AG10803 (cell line): ENCODE measurements at places on chromosomes 7 and 10.

- DNase-seq, result no peak
These were observed 368.4 kb downstream of the ARL4A start for GRCh38 chr7:13055732-13056368.

- DNase-seq, result peak; percentile 87
These were observed 345.0 kb downstream of the SEMA3D start for GRCh38 chr7:84841809-84842208.

GRCh38 chr7:96026611-96027010, 254.3 kb downstream of the DYNC1I1 start:
- peak; percentile 55 for DNase-seq

GRCh38 chr10:79399223-79399831, 46.1 kb downstream of the ZCCHC24 start:
- peak; percentile 98 for DNase-seq

DNA sequence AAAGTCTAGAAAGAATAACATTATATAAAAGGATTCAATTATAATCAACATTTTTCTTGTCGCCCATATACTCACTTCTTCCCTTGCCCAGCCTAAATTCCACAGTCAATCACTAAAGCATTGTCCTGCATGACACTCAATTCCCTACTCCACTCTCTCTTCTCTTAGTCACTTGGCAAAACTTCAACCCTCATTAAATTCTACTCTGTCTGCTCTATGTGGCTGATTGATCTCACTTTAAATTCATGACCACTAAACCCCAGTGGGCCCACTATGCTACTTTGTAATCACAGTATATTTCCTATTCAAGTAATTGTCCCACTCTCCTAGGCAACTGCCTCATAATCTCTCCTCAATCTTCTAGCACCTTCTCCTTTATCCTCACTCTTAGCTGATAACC, 54.1 kb downstream of the MTERF1 start:
- DNase-seq, result peak; percentile 31

GRCh38 chr7:137791930-137792329, 54.8 kb downstream of the DGKI start:
- DNase-seq, result no peak

DNA sequence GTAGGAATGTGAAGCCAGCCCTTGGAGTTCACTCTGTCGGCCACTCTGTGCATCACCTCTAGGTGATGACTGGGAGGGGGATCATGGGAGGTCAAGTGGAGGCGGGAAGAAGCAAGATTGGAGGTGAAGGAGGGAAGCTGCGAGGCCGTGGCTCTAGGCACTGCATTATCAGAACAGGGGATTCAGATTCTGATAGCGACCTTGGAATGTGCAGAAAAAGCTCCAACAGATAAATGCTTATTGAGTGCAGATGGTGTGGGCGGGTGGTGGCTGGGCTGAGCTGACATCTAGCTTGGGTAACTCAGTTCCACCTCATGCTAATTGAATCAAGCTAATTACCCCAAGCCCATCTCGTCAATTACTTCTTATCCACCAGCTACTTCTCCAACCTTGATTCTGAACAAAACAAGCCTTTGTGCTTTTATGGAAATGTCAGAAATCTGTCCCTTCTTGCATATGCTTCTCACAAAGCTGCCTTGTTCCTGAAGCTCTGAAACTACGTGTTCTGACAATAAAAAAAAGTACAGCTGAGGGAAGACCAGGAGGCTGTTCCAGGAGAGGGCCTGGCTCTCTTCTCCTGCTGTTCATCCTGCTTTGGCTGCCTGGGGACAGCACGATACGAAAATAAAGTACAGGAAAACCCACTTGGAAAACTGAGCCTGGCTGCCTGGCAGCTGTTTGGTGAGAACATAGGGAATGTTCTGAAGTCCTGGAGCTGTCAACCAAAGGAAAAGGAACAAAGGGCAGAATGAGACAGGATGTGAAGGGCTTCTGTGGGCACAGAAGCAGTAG, 27.5 kb downstream of the STRA8 start:
- DNase-seq, result peak; percentile 25

- DNase-seq, result no peak
These were observed 14.7 kb downstream of the EBF3 start for GRCh38 chr10:129949411-129949810.

DNA sequence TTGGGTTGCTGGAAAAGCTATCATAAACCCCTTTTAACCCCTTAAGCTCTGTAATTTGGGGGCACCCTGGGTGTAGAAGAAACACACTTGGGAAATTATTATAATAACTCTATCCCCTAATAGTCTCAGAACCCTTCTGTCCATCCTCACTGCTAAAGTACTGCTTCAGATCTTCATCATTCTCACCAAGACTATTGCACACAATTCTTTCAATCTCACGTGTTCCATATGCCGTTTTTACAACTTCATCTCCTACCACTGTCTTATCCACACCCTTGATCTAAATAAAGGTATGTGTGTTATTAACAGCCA, 15.8 kb downstream of the ANKRD22 start:
- no peak for DNase-seq

GRCh38 chr10:51705774-51706173, 6.4 kb upstream of the CSTF2T start:
- DNase-seq, result peak; percentile 60

DNA sequence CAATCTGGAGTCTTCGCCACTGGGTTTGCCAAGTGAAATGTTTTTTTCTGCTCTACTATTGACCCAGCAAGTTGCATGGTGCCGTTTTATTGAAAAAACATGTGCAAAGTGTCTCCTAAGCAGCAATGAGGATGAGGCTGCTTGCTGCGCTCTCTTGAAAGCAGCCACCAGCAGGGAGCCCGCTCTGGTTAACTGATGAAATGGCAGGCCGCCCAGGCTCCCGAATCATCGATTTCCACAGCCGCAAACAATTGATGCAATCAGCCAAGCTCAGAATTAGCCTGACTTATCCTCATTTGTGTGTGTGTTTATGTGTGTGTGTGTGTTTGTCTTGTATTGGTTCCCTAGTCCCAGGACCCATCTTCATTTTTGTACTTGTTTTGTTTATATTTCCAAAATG, 22.2 kb upstream of the LYZL1 start:
- DNase-seq, result peak; percentile 60

- peak; percentile 52 for DNase-seq
These were observed at the start of gene DLX5 for GRCh38 chr7:97024209-97025129. Gene DLX5, minus strand, starts transcription at chr7:97024831. Its CDS starts 208 bp downstream, at chr7:97024623.

- peak; percentile 93 for DNase-seq
These were observed 47.9 kb upstream of the NPFFR1 start for GRCh38 chr10:70331486-70332268.

DNA sequence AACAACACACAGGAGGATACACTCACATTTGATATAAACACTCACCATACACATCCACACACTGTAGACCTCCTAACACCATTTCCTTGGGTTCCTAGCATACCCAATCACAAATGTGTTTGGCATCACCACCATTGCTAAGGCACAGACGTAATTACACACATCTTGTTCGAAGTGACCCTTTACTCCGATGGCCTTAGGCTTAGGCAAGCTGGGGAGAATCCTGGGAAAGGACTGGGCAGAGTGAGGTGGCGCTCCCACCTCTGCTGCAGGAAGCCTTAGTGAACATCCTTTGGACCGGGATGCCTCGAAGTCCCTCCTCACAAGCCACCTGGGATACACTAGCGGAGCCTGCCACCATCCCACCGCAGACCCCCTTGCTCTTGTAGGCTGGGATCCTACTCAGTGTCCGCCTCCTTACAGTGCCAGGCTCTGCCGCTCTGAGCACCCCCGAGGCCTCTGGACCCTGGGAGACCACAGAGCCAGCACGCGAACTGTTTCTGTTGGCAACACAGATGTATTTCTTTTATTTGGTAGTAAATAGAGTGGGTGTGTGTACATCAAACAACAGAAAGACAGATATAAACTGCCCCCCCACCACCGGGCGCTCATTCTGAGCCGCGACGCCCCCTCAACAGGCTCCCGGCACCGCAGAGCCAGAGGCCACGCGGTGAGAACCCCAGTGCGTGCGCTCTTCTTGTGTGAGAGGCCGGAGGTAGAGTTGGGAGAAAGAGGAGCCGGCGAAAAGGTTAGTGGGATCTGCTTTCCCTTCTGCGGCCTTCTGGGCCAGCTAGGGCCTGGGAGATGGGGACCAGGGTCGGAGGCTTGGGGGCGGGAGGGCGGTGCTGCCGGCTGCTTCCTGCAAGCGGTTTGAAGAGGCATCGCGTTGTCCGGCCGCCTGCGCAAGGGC, 5.9 kb upstream of the HMX2 start:
- no peak for DNase-seq

- DNase-seq, result no peak
These were observed 227.8 kb downstream of the DNAJB6 start for GRCh38 chr7:157564517-157565177.

DNA sequence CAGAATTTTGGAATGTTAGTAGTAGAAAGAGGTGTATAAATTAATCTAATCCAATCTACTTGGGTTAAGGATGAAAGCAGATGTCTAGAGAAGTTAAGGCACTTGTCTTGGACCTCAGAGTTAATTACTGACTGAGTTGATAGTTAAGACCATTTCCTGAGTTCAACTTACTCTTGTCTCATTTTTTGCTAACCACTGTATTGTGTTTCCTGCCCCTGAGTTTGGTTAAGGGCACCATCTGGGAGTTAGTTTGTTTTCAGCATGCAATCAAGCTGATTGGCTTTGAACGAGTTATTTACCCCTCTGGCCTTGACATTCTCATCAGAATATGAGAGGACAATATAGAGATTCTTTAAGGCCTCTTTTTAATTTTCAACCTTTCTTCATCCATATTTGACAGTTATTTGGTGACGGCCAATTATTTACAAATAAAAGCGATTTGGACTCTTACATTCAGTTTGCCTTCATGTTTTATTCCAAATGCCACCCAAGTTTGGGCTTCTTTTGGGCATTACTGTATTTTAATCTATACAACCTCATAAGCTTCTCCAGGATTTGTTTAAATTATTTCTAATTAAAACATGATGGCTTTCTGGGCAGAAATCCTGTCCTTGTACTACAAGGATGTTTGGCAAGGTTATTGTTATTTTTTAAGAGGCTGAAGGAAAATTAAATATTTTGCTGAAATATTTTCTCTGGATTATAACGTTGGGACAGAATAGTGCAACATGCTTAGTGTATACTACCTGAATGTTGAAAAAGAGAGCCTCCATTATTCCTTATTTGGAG, 225.0 kb downstream of the CACNB2 start:
- DNase-seq, result no peak

GRCh38 chr10:42954766-42955492, 121.9 kb upstream of the RET start:
- no peak for DNase-seq

GRCh38 chr10:22702348-22702747, 12.0 kb downstream of the PIP4K2A start:
- no peak for DNase-seq

- peak; percentile 81 for DNase-seq
These were observed 128.7 kb upstream of the CXCL12 start for GRCh38 chr10:44513591-44513990.

DNA sequence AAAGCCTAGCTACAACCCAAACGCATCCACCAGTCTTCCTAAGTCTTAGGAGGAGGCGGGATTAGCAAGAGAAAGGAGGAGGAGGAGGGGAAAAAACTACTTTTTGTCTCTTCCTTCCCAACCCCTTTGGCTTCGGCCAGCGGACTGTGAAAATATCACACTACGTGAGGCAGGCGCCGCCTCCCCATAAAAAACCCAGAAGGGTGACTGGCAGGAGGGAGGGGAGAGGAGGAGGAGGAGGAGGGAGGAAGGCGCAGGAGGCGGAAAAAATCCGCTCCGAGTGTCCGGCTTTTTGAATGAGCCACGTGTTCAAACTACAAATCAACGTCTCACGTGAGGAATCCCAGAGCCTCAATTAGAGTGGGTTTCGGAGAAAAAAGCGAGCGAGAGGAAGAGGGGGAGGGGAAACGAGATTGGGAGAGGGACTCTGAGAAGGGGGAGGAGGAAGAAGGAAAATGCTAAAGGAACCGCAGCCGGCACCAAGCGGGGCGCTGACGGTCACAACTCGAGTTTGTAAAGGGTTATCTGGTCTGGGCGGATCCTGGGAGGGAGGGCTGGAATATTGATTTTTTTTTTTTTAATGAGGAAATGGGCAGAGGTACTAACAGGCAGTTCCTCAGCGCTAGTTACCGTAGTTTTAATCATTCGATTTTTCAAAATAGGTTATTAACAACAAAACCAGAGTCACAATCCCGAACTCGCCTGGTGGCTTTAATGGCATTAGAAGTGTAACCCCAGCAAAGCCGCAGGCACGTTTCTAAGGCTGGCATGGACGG, at the start of gene IGF2BP3:
Gene IGF2BP3 (minus strand): TSS at position 162 of the 776 bp plus-strand sequence. CDS start 381 bp downstream, outside the sequence.
- DNase-seq, result peak; percentile 80

DNA sequence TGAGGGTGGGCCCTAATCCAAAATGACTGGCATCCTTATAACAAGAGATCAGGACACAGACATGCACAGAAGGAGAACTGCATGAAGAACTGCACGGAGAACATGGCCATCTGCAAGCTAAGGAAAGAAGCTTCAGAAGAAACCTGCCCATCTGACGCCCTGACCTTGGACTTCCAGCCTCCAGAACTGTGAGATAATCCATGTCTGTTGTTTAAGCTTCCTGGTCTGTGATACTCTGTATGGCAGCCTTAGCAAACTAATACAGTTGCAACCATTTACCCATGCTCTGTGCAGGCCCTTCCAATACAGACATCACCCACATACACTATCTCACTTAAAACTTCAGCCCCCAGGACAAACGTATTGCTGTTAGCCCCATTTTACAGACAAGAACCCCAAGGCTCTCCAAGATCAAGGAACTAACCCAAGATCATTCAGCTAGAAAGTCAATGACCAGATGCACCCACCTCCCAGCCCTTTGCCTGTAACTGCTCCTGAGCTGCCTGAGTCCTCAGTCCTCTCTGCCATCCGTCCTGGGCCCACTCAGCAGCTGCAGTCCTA, 39.7 kb downstream of the DLG5 start:
- no peak for DNase-seq
